ENCODE measurements at places on chromosomes 7 and 10.

DNA sequence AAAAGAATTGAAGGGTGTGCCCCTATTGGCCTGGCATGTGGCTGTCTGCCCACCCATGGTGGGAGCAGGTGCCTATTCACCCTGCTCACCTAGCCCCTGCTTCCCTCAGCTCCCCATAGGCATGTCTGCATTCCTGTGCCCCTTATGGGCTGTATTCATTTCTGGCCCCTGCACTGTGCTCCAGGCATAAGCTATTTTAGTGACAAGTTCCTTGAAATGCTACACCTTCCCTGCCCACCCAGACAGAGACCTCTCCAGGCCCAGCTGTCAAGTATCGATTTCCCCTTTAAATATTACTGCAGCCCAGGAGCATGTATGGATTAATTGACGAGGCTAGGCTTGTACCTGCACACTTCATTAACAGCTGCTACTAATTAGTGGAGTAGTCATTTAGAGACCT, 235.4 kb downstream of the RPS24 start:
- no peak for DNase-seq

- DNase-seq: no peak
Measured at GRCh38 chr7:77975672-77976480, 177.3 kb downstream of the PHTF2 start.

- no peak for DNase-seq
Measured at GRCh38 chr10:48727866-48728265, 43.2 kb downstream of the WDFY4 start.

- no peak for DNase-seq
Measured at GRCh38 chr7:80207501-80207900, 72.9 kb downstream of the GNAI1 start.

- no peak for DNase-seq
Measured at GRCh38 chr7:44306606-44307005, 18.8 kb downstream of the CAMK2B start.

GRCh38 chr10:9992661-9993060, 1025.0 kb upstream of the CELF2 start:
- DNase-seq: no peak

GRCh38 chr7:136654406-136654805, 214.0 kb upstream of the CHRM2 start:
- no peak for DNase-seq

GRCh38 chr10:113689057-113689456, 9.3 kb downstream of the CASP7 start:
- DNase-seq: no peak

DNA sequence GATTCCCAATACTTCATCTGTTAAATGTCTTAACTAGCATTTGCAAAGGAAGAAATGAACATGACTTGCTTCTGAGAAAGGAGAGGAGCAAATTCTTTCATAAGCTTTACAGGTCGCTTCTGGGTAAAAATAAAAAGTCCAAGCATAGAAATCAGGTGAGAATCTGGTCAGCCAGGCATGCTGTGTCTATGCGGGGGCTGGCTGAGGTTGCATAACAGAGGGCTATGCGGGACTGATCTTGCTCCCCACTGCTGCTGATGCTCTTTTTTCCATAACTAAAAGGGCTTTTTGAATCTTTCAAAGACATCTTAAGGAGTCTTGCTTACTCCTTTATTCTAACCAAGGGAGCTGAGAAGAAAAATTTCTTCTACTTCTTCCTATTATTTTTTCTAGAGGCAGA, 92.7 kb upstream of the FGFR2 start:
- DNase-seq: no peak

GRCh38 chr10:43361547-43362190, 9.8 kb upstream of the FXYD4 start:
- DNase-seq: peak; percentile 40

DNA sequence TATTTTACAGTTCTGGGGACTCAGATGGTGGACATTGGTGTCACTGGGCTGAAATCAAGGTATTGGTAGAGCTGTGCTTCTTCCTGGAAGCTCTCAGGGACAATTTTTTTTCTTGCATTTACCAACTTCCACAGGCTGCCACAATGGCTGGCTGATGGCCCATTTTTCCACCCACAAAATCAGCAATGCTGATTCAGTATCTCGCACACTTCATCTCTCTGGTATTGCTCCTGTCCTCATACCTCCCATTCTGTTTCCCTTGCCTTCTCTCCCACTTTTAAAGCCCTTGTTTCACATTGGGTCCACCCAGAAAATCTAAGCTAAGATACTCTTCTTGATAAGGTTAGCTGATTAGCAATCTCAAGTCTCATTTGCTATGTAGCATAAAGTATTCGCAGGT, 530.9 kb upstream of the POM121L12 start:
- DNase-seq: no peak

GRCh38 chr10:133187091-133187905, 27.3 kb downstream of the KNDC1 start:
- no peak for DNase-seq

- no peak for DNase-seq
Measured at GRCh38 chr10:22615819-22616499, 98.4 kb downstream of the PIP4K2A start.

- DNase-seq: no peak
Measured at GRCh38 chr10:28935061-28935460, 257.7 kb downstream of the BAMBI start.

DNA sequence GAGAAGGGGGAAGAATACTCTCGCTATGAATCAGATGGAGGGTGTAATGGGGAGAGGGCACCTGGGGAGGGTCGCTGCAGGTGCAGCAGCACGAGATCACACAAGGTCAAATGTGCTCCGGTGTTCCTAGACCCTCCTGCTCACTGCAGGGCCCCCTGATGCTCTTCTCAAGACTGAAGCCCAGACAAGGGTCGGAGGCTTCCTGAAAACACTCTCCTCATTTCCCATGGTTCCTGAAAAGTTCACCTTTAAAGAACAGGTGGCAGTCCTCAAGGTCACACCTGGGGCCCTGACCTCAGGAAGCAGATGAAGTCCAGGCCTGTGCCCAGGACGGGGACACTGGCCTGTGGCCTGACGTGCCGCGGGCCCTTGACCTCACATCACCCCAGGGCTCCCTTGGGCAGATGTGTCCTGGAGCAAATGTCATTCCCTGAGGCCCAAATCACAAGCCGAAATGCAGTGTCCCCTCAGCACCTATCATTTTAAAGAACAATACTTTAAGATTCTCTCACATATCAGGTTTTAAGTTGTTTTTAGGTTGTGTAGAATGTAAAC, 289.8 kb downstream of the GLRX3 start:
- DNase-seq: no peak

- DNase-seq: no peak
Measured at GRCh38 chr7:18212308-18212707, 184.7 kb upstream of the PRPS1L1 start.

- no peak for DNase-seq
Measured at GRCh38 chr7:82599895-82600294, 156.3 kb upstream of the CACNA2D1 start.
